ENCODE measurements at places on chromosomes 4 and X.

GRCh38 chrX:97123001-97123400 is 239.3 kb downstream of the RPA4 start:
- DNase-seq, result no peak

- no peak for DNase-seq
Measured at GRCh38 chr4:118773429-118773792, 62.5 kb downstream of the SEC24D start.

GRCh38 chrX:15177316-15177715 is 92.6 kb downstream of the ASB9 start:
- no peak for DNase-seq

GRCh38 chr4:48913346-48913745 is 6.8 kb upstream of the OCIAD2 start:
- no peak for DNase-seq

DNA sequence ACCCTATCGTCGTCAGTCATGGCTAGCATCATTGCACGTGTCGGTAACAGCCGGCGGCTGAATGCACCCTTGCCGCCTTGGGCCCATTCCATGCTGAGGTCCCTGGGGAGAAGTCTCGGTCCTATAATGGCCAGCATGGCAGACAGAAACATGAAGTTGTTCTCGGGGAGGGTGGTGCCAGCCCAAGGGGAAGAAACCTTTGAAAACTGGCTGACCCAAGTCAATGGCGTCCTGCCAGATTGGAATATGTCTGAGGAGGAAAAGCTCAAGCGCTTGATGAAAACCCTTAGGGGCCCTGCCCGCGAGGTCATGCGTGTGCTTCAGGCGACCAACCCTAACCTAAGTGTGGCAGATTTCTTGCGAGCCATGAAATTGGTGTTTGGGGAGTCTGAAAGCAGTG is 1.6 kb downstream of the ZCCHC12 start:
- DNase-seq, result no peak

GRCh38 chr4:48910511-48910910 is 3.9 kb upstream of the OCIAD2 start:
- no peak for DNase-seq

DNA sequence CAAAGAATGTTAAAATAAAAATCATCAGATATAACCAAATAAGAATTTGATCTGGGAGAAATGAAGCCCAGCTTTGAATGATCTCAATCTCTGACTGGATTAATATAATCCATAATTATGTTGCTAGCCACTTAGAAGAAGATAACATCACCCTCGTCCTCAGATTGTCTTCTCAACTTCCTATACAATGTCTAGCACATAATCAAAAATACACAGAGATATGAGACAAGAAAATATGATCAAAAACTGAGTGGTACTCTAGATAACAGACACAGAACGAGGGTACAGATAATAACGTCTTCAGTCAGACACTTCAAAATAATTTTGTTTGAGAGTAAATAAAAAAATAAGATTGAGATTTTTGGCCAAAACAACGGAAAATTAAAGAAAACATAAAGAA is 47.1 kb downstream of the EVC2 start:
- DNase-seq, result no peak

DNA sequence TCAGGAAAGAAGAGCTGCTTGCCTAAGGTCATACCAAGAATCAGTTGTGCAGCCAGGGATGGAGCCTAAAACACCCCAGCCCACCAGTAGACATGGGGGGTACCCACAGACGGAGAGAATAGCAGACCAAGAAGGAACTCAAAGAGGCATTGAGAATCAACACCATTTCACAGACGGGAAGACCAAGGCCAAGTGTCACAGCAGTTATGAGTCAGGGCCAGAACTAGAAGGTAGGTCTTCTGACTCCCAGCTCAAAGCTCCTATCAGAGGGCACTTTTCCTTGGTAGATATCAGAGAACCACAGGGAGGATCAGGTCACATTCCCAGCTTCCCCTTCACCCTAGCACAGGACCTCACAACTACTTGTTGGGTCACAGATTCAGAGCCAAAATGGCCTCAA is 14.5 kb downstream of the OTUD5 start:
- no peak for DNase-seq

DNA sequence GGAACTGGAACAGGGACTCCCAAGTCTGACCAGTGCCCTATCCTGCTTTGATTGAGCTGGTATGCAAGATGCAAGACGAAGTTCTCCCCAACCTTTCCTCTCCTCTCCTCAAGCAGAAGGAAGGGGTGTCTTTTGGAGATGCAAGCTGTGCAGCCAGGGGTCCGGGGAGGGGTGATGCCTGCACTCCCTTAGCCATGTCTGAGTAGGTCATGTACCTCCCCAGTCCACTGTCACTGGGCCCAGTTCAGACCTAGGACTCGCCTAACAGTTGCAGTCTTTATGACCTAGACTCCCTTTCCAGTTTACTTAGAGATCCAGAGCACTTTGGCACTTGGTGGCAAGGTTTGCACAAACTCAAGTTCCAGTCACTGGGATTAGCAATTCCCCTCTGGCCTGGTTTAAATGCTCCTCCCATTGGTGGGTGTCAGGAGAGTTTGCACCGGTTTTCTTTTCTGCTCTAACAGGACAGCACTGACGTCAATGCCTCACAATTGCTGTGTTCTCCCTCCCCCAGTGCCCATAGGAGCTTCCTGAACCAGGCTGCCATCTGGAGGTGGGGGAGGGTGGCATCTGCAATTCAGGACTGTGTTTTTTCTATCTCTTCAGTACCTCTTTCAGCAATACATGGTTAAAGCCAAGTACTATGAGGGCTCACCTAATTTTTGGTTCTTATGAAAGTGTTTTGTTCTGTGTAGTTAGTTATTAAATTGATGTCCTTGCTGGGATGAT is 782.2 kb downstream of the ARAP2 start:
- DNase-seq, result no peak

DNA sequence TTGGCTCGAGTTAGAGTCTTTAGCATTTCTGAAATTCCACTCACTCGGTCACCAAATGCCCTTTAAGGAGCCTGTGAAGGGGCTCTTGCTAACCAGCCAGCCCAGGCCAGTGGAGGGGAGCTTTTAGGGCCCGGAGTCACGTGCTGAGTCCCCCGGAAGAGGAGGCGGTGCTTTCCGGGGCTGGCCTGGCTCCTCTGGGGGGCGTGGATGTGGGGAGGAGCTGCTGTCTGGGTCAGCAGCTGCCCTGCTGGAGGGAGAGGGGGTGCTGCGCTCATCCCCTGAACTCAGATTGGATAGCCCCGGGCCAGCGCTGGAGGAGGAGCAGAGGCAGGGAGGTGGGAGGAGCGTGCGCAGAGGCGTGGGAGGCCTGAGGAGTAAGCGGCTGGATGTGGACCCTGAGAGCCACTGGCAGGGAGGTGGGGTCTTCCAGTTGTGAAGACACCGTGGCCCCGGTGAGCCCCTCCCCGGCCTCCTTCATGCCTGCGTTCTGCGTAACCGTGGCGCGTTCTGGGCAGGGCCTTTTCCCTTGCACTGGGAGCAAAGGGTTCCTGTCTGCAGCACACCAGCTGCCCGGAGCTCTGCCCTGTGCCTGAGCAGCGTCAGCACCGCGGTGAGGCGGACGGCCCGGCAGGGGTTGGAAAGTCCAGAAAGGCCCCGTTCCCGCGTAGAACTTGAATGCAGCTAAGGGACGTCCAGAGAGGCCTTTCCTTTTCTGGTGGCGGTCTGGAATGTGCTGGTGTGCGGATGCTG is 19.7 kb downstream of the MAEA start:
- DNase-seq, result peak; percentile 94

GRCh38 chrX:16606142-16606720 is 43.7 kb upstream of the S100G start:
- no peak for DNase-seq

- DNase-seq, result no peak
Measured at GRCh38 chr4:1086011-1086410, 27.4 kb downstream of the RNF212 start.

DNA sequence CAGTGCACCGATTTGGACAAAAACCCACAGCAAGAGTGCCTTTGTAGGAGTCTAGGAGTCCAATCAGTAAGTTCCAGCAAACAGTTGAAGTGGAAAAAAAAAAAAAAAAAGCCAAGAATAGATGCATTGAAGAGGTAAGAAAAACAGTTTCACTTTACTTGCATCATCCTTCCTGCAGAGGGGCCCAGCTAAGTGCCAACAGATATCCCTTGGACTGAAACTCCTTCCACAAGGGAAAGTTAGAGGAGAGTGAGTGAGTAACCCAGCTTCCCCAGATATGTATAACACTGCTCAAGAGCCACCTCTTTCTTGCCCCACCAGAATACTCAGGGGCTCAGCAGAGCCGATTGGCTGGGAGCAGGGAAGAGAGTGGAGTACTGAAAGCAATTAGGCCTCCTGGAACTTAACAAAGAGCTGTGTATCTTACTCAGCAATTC is 617.7 kb upstream of the SMIM31 start:
- DNase-seq, result no peak

DNA sequence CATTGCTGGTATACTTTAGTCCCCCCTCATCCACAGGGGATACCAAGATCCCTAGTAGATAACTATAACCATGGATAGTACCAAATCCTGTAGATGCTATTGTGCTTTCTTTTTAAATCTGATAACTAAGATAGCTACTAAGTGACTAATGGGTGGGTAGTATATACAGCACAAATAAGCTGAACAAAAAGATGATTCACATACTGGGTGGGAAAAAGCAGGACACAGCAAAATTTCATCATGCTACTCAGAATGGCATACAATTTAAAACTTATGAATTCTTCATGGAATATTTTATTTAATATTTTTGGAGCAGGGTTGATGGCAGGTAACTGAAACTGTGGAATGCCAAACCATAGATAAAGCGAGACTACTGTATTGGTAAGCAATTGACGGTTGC is 161.6 kb downstream of the IL15 start:
- no peak for DNase-seq

- no peak for DNase-seq
Measured at GRCh38 chrX:132623300-132623699, 134.5 kb upstream of the MBNL3 start.

DNA sequence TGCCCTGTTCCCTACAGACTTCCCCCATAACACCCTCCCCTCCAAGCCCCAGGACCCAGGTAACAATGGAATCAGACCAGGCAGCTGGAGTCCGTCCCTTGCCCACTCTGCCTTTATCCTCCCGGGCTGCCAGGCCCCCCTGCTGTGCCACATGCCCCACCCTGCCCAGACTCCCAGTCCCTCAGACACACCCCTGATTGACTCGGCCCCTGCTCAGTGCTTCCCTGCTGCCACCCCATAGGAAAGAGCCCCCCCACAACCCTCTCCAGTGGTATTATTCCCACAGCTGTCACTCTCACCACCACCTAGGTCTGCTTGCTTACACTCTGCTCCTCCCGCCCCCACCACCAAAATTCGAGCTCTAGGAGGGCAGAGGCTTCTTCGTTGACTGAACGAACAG is 4.7 kb upstream of the NAA10 start:
- no peak for DNase-seq

- no peak for DNase-seq
Measured at GRCh38 chr4:120755864-120756263, 166.7 kb downstream of the PRDM5 start.

- peak; percentile 46 for DNase-seq
Measured at GRCh38 chr4:111268769-111269414, 646.0 kb upstream of the PITX2 start.

DNA sequence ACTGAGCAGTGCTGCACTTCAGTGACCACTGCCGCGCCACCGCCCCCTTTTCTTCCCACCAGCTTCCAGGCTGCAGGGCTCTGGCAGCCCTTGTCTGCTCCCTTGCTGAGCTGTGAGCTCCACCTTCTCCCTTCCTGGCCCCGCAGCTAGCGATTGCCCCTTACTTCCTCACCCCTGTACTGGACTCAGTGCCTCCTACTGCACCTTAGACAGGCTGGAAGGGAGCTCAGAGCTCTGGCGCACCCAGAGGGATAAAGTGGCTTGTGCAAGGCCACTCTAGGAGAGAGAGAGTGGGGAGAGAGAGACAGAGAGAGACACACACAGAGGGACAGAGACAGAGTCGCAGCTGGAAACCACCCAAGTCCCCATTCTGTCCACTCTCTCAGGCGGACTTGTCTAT is 6.0 kb downstream of the RASL11B start:
- DNase-seq, result no peak

Measured in GM13977 (cell line).